DMS53 (cell line): ENCODE measurements at places on chromosomes 13 and 19.

GRCh38 chr13:113907635-113908617 is 44.0 kb upstream of the GAS6 start:
- DNase-seq = peak; percentile 26

- DNase-seq = no peak
These were observed 343.0 kb downstream of the PCDH9 start for GRCh38 chr13:66887088-66887487.

GRCh38 chr19:5113633-5114586 is 145.0 kb downstream of the KDM4B start:
- no peak for DNase-seq

GRCh38 chr13:77412116-77412635 is 85.3 kb upstream of the MYCBP2 start:
- no peak for DNase-seq

DNA sequence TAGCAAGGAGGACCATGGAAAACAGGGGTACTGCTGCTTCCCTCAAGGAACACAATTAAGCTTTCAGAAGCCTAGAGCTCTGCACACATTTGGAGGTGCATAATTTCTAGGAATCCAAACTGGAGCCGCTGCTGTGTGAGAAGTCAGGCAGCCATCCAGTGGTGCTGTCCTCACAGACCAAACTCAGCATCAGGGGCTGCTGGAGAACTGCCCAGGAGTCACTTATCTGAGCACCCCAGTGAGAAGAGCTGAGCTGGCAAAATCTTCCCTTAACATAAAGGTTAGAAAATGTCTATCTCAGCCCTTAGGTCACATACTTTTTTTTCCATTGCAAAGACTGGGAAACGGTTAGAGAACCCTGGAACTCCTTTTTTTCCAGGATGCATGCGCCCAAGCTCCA is 72.8 kb downstream of the ATP7B start:
- DNase-seq = no peak
